ENCODE measurements at places on chromosomes 12 and 14. TPM values are rescaled to one million over a fixed set of nuclear protein-coding genes. Genes with fewer than 3 reads are reported as not detected.

The MSRB3 gene
- polyA plus RNA-seq: 20.3 TPM

The PTPRO gene
- polyA plus RNA-seq: 217 TPM

The ITGB7 gene
- polyA plus RNA-seq: 0.86 TPM

The SOAT2 gene
- 1.3 TPM for polyA plus RNA-seq

The FAR2 gene
- polyA plus RNA-seq: 45.8 TPM

DNA sequence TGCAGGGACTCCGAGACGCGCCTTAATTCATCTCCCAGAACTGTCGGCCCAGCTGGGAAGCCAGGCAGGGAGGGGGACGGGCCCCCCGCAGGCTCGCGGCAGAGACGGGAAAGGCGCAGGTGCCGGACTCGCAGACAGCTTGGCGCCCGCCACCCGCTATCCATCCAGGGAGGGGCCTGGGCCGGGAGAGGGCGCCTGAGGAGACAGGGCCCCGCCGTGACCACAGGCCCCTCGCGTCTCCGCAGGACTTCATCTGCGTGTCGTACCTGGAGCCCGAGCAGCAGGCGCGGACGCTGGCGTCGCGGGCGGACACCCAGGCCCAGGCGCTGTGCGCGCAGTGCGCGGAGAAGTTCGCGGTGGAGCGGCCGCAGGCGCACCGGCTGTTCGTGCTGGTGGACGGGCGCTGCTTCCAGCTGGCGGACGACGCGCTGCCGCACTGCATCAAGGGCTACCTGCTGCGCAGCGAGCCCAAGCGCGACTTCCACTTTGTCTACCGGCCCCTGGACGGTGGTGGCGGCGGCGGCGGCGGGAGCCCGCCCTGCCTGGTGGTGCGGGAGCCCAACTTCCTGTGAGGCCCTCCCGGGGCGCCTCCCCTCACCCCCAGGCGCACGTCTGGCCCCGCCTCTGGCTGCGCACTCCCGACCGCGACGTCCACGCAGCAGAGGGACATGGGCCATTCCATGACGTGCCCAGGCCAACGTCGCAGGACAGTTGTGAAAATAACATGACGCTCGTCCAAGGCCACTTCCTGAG, 60.6 kb downstream of the LGMN start:
- no peak for DNase-seq
